ENCODE measurements at places on chromosomes 13 and 19.

- DNase-seq: no peak
These were observed 221.5 kb downstream of the RGCC start for GRCh38 chr13:41678848-41679247.

GRCh38 chr13:33642374-33643065 is 175.4 kb upstream of the RFC3 start:
- DNase-seq: no peak

GRCh38 chr13:74825152-74825937 is 656.6 kb downstream of the TBC1D4 start:
- peak; percentile 57 for DNase-seq

DNA sequence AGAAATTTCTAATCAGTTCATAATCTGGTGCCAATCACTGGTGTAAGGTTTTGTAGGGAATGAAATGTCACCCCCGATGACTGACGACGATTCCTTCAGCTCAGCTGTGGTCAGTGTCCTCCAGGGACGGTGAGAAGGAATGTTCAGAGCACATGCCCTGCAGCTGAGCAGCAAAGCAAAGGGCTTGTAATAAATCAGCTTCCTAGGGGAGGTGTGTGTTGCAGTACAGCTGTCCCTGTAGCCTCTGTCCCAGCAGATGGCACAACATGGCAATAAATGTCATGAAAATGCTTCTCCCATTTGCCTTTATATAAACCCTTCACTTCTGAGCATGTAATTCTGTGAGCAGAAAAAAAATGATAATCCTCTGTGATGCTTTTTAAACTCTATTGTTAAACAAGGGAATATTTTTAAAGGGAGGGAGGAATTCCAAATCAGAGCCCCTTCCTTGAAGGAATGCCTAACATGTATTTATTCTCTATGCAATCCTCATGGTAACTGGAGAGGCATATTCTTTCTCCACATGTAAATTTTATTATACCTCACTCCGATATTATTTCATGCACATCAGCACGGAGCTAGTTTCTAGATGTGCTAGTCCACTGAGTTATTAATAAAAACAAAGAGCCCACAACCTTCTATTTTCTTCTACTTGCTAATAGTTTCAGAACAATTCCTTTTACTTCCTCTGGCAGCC is 102.5 kb downstream of the FAM216B start:
- no peak for DNase-seq
